Astrocyte of the cerebellum (primary cell): ENCODE measurements at places on chromosomes 11 and 22.

GRCh38 chr11:2743427-2744110 is 43.8 kb upstream of the KCNQ1OT1 start:
- no peak for DNase-seq

DNA sequence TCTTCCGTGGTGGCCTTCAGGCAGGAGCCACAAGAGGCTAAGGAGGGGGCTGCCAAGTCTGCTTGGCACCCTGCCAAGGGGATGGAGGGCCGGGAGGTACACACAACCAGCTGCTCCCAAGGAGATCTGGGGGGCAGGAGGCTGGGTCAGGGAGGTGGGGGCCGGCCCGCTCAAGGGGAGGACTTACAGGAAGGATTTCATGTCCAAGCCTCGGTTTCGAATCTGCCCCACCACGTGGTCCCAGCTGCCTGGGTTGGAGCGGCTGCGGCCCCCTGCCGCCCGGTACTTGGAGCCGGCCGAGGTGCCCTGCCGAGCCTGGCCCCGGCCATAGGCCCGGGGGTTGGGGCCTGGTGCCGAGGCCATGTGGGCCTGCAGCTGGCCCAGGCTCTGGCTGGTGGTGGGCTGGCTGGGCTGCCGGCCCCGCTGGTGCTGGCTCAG is 33.5 kb downstream of the LRRC10B start:
- no peak for DNase-seq

GRCh38 chr11:107337917-107338316 is 119.7 kb downstream of the CWF19L2 start:
- no peak for DNase-seq

- no peak for DNase-seq
These were observed 119.1 kb upstream of the CHORDC1 start for GRCh38 chr11:90341986-90342385.

- no peak for DNase-seq
These were observed 810.7 kb downstream of the TBC1D22A start for GRCh38 chr22:47573141-47573540.

GRCh38 chr11:101944923-101945322 is 28.6 kb upstream of the ANGPTL5 start:
- no peak for DNase-seq

DNA sequence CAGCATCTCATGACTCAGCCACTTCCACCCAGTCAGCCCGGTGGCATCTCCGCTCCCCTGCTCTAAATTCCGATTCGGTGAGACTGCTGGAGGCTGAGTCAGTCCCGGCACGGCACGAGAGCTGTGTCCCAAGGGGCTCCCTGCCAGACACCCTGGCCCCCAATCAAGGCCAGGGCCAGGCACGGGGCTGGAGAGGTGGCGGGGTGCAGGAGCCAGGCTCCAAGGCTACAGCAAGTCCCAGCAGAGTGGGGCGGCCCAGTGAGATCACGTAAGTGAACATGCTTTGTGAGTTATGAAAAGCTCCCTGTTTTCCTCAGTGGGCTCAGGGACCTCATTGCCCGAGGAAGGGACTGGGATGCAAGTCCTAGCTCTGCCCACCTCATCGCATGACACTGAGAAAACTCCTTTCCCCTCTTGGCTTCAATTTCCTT is 3.0 kb downstream of the C11orf68 start:
- DNase-seq, result peak; percentile 84

DNA sequence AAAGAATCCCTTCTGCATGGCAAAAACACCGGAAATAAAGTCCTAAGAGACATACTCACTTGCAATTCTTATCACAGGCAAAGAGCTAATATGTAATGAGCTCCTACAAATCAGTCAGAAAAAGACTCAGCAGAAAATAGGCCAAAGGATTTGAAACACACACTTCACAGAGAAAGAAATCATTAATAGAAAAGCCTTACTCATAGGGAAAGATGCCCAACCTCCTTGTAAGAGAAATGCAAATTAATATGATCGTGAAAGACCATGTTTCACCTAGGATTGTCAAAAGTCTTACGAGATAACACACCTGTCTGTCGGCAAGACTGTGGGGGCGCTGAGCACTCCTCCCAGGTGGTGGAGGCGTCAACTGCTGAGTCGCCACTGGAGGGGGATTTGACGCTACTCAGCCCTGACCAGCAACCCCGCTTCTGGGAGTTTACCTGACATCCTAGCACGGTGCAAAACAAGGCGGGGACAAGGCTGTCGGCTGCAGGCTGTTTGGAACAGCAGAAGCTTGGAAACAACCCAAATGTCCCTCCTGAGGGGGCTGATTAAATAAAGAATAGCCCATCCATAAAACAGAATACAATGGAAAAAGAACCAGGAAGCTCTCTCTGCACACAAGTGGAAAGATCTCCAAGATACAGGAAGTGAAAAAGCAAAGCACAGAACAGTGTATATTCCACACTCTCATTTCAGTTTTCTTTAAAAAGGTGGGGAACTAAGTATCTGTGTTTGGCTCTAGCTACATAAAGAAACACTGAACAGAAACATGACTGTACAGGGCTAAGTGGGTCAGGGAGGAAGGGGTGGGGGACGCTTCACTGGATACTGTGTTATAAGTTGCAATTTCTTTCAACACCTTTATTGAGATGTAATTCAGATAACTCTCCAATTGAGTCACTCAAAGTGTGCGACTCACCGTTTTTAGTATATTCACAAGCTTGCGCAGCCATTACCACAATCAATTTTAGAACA is 11.5 kb downstream of the CSNK1E start:
- DNase-seq, result no peak

GRCh38 chr11:2530131-2530854 is 85.5 kb downstream of the KCNQ1 start:
- no peak for DNase-seq

GRCh38 chr11:69500285-69501120 is 19.0 kb downstream of the LINC01488 start:
- no peak for DNase-seq

DNA sequence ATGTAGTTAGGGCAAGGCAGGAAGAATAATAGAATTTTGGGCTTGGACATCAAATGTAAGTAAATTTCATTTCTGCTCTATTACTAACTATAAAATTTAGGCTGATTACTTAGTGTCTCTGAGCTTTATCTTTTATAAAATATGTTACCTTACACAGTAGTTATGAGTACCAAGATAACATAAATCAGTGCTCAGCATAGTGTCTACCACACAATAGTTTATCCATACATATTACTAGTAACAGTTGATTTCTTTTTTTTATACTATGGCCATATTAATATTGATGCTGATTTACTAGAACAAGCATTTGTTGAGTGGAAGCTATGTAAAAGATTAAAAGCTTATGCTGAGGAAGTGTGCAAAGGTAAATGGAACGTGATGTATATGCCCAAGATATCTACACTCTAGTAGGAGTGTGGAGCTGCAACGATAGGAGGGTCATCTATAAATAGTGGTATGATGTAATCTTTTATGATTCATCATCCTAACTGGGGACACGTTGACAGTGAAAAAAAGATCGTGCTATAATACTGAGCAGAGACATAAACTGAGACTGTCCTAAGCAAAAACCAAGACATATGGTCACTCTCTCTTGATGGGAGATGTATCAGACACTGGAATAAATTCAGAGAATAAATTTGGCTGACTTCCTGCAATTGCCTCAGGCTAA is 8.7 kb upstream of the SLC5A12 start:
- DNase-seq, result no peak
